ENCODE measurements at places on chromosomes 5 and 9. TPM values are rescaled to one million over a fixed set of nuclear protein-coding genes. Genes with fewer than 3 reads are reported as not detected.

DNA sequence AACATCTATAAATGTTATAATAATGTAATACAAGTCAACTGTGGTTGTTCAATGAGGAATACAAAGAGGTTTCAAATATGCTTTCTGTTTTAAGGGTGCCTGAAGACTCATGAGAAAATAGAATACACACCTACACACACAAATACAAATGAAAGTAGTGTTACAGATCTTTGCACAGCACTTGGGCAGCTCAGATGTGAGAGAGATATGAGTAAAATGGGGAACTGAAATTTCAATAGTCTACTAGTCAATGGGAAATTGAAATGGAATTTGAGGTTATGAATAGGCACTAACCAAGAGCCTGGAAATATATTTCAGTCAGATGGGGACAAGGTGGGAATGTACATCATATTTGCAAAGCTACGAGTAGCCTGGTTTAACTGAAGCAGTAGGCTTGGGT is 96.6 kb downstream of the ISL1 start:
- DNase-seq: no peak

DNA sequence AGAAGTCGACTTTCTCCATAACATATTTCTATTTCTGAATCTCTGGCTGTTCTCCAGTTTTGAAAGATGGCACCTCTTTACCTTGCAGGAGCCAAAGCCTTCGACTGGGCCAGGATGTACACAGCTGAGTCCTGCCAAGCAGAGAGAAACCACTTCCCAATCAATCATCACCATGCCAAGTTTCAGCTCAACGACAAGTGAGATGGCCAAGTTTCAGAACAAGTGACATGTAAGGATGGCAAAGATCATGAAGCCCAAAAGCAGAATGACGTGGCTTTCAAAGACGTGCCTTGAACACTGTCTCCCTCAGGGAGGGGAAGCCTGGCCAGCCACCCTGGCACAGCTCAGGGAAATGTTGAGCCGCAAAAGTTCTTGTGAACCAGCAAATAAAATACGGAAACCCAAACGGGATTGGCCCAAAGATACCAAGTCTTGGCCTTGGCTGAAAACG is 17.7 kb downstream of the STK10 start:
- DNase-seq: peak; percentile 52

DNA sequence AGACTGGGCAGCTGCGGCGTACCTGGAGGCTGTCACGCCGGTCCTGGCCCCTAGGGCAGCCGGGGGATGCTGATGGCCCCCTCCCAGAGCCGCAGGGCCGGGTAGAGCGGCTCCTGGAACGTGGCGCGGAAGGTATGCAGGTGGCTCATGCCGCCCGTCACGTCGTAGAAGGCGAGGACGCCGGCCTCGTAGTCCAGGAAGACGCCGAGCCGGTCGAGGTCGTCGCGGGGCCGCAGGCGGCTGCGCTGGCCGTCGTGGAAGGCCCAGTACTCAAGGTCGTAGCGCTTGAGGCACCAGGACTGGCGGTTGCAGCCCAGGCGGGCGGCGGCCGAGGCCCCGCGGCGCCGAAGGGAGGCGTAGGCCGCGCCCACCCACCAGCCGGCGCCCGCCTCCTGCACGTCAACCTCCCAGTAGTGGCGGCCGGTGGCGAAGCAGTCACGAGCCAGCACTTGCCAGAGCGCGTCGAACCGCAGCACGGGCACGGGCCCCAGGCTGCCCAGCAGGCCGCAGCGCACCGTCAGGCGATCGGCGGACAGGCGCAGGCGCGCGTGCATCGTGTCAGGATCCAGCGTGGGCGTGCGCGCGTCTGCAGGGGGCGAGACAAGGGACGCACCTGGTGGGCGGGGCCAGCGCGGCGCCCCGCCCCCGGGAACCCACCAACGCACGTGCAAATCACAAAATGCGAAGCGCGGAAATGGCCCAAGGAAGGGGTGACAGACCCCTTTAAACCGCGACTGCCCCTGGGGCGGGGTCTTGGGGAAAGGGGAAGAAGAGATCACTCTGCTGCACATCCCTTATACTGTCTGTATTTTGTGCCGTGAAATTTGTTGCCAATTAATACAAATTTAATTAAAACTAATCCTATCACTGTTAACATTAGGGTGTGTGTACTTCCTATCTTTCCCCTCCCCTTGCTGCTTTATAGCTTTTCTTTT is 31.2 kb downstream of the NANS start:
- DNase-seq: peak; percentile 58

Gene TICAM2
- total RNA-seq: 2.7 TPM

Gene SLC34A1
- total RNA-seq: not detected

Gene ARHGEF28
- total RNA-seq: 1.6 TPM

Gene DNAJA1
- 74.5 TPM for total RNA-seq

Gene FREM1
- 2.0 TPM for total RNA-seq

Gene PCDHB10
- total RNA-seq: 0.81 TPM
